Left colon (tissue), 2 donors: ENCODE measurements at places on chromosomes 13 and 19. TPM values are rescaled to one million over a fixed set of nuclear protein-coding genes. Genes with fewer than 3 reads are reported as not detected.
A peak's percentile ranks its signal among the peaks of the same experiment; 100 is the strongest.

- DNase-seq = no peak
These were observed 1886.1 kb downstream of the PCDH9 start for GRCh38 chr13:65343898-65344663.

- DNase-seq = no peak
These were observed 5.3 kb downstream of the F7 start for GRCh38 chr13:113110852-113111315.

- peak; percentile 83 for DNase-seq
These were observed 15.7 kb downstream of the PNPLA6 start for GRCh38 chr19:7550987-7551761.

GRCh38 chr19:2613507-2614295 is 88.8 kb downstream of the GNG7 start:
- DNase-seq = peak; percentile 46

GRCh38 chr13:39760521-39760920 is 105.1 kb downstream of the COG6 start:
- no peak for DNase-seq

- no peak for DNase-seq
These were observed 71.6 kb upstream of the TM9SF2 start for GRCh38 chr13:99429670-99430069.

The MYO16 gene
- 0.06 TPM for total RNA-seq

- DNase-seq = no peak
These were observed 148.7 kb downstream of the COL4A1 start for GRCh38 chr13:110158226-110158625.

DNA sequence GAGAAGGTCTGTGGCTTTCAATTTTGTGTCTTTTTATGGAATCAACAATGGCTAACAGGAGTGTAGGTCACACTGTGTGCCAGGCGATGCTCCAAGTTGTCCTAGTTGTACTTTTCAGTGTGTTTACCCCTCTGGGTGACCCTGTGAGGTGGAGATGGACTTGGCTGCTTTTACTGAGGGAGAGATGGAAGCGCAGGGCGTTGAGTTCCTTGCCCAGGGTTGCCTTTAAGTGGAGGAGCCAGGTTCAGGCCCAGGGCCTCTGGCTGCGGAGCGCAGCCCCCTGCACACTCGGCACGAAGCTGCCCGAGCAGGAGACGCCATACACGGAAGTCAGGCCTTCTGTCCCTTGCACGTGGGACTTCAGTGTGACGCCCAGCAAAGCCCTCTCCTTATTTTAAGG is 112.8 kb downstream of the RAB20 start:
- no peak for DNase-seq
